ENCODE measurements at places on chromosomes 4 and X. TPM values are rescaled to one million over a fixed set of nuclear protein-coding genes. Genes with fewer than 3 reads are reported as not detected.

DNA sequence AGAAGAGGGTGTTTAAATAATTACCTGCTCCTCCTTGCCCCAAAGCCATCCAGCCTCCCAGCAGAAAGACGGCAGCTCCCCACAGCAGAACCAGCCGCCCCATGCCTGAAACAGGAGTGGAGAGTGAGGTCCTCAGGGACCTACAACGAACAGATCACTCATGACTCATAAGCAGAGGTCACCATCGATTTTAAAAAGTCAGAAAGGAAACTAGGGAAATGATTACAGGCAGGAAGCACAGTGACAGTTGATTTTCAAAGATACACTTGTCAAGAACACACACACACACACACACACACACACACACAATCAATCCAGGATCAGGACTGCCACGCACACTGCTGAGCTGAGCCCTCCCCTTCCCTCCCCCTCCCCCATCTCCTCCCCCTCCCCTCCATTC, at the start of gene CRLF2:
Gene CRLF2, minus strand, starts transcription at position 118 of the 400 bp plus-strand sequence. Its CDS starts 15 bp downstream, at position 103.
- no peak for DNase-seq

DNA sequence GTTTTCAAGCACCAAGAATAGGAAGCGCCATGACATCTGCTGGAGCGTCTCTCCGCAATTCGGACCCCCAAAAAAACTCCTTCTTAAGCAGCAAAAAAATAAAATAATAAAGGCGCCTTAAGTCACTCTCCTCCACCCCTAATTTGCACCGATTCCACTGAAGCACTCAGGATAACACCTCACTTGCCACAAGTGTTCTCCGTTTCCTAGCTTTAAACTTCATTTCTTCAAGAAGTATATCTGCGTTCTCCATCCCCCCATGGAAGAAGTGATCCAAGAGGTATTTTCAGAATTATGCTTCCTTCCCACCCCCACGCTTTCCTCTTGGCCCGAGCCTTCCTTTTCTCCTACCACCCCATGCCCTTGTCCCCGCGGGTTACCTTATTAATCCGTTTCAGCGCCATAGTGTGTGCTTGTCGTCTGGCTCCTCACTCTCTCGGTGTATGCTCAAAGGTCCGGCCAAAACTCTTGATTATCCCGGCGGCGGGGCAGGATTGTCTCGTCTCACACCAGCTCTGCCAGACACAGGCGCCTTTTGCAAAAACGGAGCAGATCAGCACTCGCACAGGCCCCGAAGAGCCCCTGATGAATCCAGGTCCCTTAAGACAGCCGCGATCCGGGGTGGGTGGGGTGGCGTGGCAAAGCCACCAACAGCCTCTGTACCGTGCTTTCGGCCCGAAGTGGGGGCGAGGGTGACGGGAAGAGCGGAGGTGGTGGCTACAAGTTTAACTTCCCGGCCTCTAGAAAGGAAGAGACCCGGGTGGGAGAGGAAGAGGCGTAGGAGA, 1.1 kb downstream of the UBE2D3 start:
- DNase-seq, result no peak

DNA sequence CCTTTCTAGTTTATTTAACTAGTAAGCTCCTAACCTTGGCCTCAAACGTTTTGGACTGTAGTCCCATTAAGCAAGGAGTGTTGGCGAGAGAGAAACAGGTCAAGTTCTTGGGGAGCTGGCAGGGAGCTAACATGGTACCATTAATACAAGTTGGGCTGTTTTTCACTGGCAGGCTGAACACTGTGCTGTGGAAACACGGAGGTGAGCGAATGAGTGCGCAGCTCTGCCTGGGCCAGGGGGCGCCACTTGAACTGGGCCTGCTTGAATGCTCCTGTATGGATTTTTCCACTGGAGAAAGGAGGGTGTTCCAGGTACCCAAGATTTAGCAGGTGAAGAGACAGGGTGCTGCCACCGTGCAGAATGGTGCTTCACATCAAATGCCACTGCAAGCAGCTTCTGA, 7.4 kb upstream of the SMS start:
- DNase-seq, result no peak

DNA sequence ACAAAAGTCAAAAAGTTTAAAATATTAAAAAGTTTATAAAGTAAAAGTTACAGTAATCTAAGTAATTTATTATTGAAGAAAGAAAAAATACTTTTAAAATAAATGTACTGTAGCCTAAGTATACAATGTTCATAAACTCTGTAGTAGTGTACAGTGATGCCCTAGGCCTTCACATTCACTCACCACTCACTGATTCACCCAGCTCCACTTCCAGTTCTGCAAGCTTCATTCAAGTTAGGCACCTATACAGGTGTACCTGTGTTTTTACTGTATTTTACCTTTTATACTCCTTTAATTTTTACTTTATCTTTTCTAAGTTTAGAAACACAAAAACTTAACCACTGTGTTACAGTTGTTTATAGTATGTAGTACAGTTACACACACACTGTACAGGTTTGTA, 40.1 kb upstream of the AGA start:
- DNase-seq, result no peak

GRCh38 chrX:148069759-148070503, 88.8 kb downstream of the FMR1NB start:
- no peak for DNase-seq

GRCh38 chr4:135839712-135840111, 1638.1 kb upstream of the PABPC4L start:
- DNase-seq, result no peak

DNA sequence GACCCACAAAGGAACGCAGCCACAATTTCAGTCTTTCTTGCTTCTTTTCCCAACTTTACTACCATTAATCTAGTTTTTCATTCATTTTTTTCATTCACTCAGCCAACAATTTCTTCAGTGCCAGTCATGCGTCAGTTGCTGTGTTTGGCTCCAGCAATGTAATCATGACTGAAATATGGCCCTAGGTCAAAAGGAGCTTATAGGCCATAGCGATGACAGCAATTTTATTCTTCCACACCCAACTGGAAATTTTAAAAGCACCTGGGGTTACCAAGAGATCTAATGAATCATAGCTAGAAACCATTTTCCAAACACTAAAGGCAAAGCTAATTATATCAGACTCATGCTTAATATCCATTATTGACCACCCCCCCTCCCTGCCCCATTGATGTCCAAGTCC, 29.8 kb upstream of the C1QTNF7 start:
- DNase-seq, result no peak

DNA sequence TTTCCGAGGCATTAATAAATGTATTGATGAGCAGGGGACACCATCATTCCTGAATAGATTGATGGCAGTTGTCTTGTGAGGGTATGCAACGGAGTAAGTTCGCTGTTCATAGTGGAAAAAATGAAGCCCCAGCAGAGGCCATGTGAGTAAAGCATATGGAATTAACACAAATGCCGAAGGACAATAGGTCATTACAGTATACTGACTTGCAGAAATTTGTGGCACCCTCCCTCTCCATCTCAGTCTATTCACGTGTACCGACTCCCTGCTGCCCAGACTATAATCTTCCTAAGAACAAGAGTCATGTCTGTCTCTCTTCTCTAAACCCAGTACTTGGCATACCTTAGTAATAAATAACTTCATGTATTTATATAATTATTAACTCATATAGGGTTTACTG, 47.1 kb upstream of the PCDH10 start:
- no peak for DNase-seq

- peak; percentile 88 for DNase-seq
Observed at GRCh38 chr4:78560296-78560963, 8.9 kb downstream of the ANXA3 start.

DNA sequence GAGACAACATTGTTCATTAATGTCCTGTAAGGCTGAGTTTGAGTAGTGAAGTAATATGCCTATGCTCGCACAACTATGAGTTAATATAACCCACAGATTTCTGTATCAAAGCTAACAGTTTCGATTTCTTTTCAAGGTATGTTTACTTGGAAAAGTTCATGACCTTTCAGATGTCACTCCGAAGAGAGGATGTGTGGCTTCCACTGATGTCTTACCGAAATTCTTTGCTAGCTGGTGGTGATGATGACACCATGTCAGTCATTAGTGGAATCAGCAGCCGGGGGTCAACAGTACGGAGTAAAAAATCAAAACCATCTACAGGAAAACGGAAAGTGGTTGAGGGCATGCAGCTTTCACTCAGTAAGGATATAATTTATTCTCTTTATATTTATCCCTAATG, 124.9 kb downstream of the STAG2 start:
- DNase-seq, result no peak

GRCh38 chrX:68894513-68895340, 65.9 kb downstream of the EFNB1 start:
- peak; percentile 88 for DNase-seq

GRCh38 chr4:75525910-75526309, 11.6 kb downstream of the THAP6 start:
- DNase-seq, result no peak

DNA sequence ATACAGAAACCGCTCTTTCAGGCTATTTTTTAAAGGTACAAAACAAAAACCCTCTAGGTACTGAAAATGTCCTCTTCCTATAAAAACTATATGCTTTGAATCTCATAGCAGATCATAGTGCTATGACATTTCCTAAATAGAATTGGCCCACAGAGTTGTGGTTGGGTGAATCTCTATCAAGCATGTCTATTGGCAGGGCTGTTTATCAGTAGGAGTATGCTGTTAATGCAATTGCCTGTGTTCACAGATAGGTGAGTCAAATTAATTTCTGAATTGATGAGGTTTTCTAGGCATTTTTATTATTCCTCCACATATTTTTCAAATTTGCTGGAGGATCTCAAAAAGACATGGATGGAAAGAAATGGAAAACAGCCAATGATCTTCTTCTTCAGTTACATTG, 73.9 kb downstream of the QRFPR start:
- DNase-seq, result no peak

GRCh38 chr4:8314691-8315255, 45.2 kb downstream of the HTRA3 start:
- DNase-seq, result no peak

DNA sequence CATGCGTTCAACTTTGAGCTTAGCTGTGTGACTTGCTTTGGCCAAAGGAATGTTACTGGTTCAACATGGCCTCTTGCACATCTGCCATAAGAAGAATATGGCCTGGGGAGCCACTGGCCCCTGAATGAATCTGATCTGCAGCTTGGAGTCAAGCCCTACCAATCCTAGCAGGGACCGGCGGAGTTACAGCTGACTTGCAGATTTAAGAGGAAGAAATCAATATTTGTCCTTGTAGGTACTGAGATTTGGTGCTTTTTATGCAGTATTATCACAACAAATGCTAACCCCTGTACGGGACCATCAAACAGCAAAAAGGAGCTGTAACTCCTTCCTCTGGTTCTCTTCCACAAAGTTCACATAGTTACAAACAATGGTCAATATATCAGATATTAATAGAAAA, 252.0 kb downstream of the LDB2 start:
- no peak for DNase-seq

- DNase-seq, result peak; percentile 19
Observed at GRCh38 chrX:131841496-131842437, 181.3 kb upstream of the STK26 start.

DNA sequence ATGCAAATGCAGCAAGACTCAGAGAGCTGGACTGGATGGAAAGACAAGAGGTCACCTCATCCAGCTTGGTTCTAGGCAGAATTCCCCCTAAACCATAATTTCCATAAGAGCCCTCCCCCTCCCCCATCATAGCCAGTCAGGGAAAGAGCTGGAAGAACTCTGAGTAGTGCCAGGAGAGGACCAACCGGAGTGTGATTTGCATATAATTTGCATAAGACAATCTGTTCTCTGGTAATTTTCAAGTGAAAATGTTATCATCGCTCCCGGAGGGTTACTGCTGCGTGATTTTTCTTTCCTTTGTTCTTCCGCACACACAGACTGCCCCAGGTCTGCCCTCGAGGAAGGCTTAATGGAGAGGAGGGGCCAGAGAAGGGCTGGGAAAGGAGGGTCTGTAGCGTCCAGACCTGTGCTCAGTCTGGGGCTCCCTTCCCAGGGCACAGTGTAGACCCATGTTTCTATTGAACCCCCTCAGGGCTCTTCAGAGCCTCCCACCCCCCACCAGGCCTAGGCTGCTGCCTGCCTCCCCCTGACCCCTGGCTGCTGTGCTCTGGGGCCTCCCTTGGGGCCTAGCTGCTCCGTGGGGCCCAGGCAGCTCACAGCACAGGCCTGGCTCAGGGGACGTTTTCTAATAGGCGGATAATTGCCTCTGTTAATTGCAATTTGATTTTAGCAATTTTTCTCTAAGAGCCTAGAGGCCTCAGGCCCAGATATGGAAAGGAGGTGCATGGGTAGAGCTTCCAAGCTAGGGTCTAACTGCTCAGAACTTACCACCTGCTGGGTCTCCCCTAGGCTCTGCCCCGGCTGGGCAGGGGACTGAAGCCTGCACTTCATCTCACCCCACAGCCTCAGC, 90.4 kb upstream of the PJA1 start:
- DNase-seq, result no peak

DNA sequence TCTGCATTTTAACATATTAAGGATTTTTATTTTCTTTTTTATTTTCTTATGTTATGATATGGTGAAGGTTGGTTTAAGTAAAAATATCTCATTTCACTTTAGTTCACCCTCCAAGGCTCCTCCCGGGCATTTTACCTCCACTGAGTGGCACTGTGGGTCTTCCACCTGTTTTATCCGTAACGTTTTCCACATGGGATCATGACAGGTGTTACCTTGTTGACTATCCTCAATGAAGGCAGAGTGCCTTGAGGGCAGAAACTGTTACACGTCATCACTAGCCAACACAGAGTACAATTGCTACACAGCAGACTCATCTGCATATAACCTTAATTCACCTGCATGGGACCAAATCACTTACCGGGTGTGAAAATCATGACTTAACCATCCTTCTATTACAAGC, 105.8 kb downstream of the GEMIN8 start:
- DNase-seq, result no peak

- no peak for DNase-seq
Observed at GRCh38 chrX:150455215-150455608, 92.1 kb downstream of the MAMLD1 start.

GRCh38 chr4:82728301-82728700, 70.3 kb downstream of the SCD5 start:
- no peak for DNase-seq

Gene ADGRL3
- not detected for total RNA-seq

Gene RPA4
- total RNA-seq, result 2.1 TPM

Gene INTU
- 4.3 TPM for total RNA-seq

Gene KLHL13
- total RNA-seq, result 15.3 TPM

Gene FGG
- not detected for total RNA-seq

Gene PPARGC1A
- total RNA-seq, result not detected

Gene CITED1
- not detected for total RNA-seq

Gene NLGN4X
- not detected for total RNA-seq

All from endothelial cell of umbilical vein (primary cell).